Astrocyte of the cerebellum (primary cell): ENCODE measurements at places on chromosomes 16 and 17.

DNA sequence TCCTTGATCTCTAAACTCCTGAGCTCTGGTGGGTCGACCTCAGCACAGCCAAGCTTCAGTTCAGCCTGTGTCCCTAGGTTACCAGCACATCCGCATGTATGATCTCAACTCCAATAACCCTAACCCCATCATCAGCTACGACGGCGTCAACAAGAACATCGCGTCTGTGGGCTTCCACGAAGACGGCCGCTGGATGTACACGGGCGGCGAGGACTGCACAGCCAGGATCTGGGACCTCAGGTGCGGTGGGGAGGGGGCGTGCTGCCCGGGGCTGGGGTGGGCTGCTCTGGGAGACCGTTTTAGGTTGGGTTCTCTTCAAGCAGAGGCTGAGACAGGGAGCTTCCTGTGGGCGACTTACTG, 1.1 kb downstream of the MLST8 start:
- DNase-seq, result no peak

- peak; percentile 38 for DNase-seq
Observed at GRCh38 chr17:81926451-81927151, 934 bp downstream of the MAFG start.

- no peak for DNase-seq
Observed at GRCh38 chr17:11290814-11291213, 49.8 kb downstream of the SHISA6 start.

DNA sequence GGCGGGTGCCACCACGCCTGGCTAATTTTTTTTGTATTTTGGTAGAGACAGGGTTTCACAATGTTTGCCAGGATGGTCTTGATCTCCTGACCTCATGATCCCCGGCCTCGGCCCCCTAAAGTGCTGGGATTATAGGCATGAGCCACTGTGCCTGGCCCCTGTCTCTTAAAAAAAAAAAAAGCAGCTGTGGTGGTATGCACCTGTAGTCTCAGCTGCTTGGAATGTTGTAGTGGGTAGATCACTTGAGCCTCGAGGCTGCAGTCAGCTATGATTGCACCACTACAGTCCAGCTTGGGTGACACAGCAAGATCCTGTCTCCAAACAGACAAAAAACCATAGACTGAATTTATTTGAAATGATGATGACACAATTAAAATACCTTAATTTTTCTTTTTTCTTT, 24.3 kb downstream of the CDK12 start:
- peak; percentile 54 for DNase-seq

DNA sequence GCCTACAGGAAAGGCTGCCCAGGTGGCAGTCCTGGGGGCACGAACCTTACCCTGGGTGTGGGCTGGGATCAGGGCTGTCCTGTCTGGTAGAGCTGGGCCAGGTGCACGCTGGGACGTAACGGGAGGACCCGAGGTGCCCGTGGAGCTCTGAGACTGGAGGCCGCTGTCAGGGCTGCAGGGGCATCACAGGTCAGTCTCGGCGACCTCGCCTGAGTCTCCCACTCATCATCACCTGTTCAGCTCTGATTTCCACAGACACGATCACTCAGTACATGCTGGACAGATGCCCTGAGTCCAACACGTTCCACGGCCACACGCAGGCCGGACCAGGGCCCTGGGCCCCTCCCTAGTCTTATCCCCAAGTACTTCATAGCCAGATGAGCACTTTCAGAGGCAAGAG, 4.7 kb upstream of the CD300C start:
- DNase-seq, result no peak

DNA sequence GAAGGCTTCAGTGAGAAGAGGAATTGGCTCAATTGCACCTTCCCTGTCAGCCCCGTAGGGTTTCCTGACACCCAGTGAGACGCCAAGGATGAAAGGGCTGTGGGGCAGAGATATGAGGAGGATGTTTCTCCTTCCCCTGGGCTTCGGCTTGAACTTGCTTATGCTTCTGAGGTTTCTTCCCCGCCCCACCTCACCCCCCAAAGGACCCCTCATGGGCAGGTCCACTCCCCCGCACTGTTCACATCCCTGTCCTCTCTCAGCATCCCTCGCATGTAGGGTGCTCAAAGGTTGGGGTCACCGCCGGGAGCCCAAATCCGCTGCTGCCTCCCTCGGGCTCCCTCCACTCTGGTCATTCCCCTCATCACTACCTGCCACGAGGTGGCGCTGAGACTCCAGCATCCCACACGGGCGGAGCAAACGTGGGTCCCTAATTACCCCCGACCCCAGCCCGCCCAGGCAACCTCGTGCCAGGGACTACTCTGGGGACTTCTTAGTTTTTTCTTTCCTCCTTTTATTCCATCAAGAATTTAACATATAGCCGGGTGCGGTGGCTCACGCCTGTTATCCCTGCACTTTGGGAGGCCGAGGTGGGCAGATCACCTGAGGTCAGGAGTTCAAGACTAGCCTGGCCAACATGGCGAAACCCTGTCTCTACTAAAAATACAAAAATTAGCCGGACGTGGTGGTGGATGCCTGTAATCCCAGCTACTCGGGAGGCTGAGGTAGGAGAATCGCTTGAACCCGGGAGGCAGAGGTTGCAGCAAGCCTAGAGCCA, 3.3 kb upstream of the TRARG1 start:
- DNase-seq, result no peak

DNA sequence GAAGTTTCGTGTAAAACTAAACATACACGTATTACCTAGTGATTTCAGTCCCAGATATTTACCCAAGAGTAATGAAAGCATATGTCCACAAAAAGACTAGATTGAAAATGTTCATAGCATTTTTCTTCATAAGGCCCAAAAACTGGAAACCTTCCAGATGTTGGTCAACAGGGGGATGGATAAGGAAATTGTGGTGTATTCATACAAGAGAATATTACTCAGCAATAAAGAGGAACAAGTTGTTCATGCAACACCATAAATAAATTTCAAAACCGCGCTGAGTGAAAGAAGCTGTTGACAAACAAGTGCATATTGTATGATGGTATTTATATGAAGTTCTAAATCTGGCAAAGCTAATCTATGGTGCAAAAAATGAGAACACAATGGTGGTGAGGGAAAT, 54.1 kb upstream of the NFAT5 start:
- DNase-seq, result no peak
